ENCODE measurements at places on chromosomes 2 and 18.

- DNase-seq = no peak
Observed at GRCh38 chr2:241966647-241967466, 97.3 kb downstream of the RTP5 start.

GRCh38 chr2:144217853-144218633, 301.9 kb downstream of the ZEB2 start:
- no peak for DNase-seq

GRCh38 chr18:75391279-75392225, 36.0 kb downstream of the SMIM21 start:
- no peak for DNase-seq

DNA sequence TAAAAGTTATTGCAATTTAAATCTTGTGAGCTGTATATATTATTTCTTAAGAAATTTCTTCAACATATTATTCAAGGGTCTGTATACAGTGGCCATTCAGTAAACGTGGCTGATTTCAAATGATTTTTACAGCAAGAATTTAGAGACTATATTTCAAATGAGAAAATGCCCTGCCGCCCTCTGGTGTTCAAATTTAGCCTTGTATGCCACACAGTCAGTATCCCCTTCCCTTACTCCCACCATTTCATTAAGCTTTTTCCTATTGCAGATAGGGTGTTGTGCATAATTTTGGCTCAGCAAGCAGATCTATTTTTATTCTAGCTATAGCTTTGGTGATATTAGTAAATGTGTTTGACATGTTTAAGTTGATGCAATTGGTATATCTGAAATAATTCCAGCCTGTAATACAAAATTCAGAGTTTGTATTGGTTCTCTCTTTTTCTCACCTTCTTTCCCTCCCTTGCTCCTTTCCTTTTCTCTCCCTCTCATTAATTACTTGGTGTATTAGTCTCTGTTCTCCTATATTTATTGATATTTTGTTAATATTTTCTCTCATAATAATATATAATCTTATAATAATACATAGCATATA, 22.8 kb upstream of the SCN7A start:
- DNase-seq = no peak

GRCh38 chr2:19434413-19434812, 76.0 kb upstream of the OSR1 start:
- DNase-seq = no peak
